ENCODE measurements at places on chromosomes 5 and 9. TPM values are rescaled to one million over a fixed set of nuclear protein-coding genes. Genes with fewer than 3 reads are reported as not detected.

Gene MEGF10
- not detected for polyA plus RNA-seq

GRCh38 chr9:69168709-69169217, 5.3 kb upstream of the TJP2 start:
- peak; percentile 32 for DNase-seq

DNA sequence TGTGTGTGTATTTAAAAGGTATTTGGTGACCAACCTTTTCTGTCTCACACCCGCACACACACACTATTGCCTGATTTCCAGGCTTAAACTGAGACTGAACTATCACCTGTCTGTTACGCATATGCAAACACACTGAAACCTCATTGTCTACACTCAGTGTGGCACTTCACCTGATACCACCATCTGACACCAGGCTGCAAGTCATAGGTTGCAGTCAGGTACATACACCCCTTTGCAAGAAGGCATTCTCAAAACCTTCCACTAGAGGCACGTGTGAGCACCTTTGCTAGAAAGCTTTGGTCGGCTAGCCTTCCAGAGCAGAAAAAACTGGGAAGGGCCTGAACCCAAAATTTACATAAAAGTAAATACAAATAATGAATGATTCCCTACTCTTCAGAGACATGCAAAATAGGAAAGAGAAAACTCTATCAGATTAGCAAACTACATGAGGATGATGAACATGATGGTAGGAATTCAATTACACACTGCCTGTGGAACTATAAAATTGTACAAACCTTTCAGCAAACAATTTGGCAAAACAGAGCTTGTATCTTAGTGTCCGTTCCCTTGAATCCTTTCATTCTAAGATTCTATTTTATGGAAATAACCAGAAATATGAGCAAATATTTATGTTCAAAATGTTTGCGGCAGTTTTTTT, 5.9 kb upstream of the FOXD1 start:
- DNase-seq: peak; percentile 59

DNA sequence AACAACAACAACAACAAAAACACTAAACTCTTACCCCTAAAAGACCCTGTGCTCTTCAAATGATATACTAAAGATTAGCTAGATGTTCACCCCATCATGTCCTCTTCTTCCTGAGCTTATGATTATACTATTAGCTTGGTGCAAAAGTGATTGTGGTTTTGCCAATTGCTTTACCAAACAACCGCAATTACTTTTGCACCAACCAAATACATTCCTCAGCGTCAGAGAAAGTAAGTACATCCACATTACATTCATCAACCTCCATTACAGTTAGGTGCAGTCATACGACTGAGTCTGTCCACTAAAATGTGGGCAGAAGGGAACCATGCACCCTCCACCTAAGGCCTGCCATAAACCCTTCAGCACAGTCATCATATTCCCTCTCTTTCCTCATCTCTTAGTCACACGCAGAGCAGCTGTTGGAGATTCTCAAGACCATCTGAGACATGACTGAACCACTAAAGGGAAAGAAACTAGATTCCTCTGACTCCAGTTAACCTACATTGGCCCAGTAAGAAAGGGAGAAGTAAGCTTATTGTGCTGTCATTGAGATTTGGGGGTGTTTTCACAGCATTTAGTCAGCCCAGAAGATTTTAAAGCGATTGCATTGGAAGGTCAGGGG, 181.6 kb upstream of the TLE4 start:
- no peak for DNase-seq

DNA sequence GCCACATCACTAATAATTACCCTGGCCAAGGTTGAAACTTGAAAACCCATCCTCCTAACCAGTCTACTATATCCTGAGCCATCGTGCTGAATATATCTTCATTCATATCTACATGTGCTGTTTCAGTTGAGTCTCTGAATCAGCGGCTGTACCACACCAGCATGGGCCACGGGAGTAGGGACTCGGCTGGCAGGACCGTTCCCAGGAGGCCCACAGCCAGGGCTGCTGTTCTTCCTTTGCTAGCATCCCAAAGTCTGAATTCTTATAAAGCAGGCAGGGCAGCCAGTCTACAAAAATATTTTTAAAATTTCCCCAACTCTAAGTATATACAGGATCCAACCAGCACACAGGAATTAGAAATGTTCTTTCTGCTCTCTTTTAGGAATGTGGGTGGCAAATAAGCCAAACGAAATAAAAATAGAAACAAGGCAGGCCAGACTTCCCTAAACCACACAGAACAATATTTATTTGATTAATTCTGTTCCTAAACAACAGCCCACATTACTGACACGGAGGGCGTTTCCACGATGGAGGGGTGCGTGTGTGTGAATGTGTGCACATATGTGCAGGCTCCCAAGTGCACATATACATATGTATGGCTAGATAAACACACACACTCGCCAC, 42.8 kb upstream of the EQTN start:
- DNase-seq: no peak

GRCh38 chr5:135724617-135725016, 109.8 kb upstream of the SLC25A48 start:
- no peak for DNase-seq

GRCh38 chr5:14415698-14416074, 165.9 kb upstream of the OTULINL start:
- no peak for DNase-seq

All from CD4-positive, alpha-beta memory T cell (primary cell).